ENCODE measurements at places on chromosomes 3 and 15.

- no peak for DNase-seq
Measured at GRCh38 chr15:73225358-73226015, 143.3 kb downstream of the HCN4 start.

DNA sequence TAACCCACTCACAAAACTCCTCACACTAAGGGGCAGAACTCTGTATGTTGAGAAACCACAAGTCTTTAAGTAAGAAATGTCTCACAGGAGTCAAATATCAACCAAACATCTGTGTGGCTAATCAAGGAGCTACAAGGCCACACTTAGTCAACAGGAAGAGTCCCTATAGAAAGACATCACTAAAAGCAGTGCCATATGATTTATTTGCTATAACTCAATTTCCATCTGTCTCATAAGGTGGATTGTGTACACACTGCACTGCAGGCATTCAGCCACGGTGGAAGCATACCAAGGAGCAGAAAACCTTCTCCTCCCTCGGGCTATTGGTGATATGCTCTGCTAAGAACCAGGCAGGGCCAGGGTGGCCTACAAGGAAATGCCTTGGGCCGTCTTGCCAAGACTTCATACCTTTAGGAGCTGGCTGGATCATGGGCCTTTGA is 197.6 kb upstream of the CFAP20DC start:
- DNase-seq = no peak

DNA sequence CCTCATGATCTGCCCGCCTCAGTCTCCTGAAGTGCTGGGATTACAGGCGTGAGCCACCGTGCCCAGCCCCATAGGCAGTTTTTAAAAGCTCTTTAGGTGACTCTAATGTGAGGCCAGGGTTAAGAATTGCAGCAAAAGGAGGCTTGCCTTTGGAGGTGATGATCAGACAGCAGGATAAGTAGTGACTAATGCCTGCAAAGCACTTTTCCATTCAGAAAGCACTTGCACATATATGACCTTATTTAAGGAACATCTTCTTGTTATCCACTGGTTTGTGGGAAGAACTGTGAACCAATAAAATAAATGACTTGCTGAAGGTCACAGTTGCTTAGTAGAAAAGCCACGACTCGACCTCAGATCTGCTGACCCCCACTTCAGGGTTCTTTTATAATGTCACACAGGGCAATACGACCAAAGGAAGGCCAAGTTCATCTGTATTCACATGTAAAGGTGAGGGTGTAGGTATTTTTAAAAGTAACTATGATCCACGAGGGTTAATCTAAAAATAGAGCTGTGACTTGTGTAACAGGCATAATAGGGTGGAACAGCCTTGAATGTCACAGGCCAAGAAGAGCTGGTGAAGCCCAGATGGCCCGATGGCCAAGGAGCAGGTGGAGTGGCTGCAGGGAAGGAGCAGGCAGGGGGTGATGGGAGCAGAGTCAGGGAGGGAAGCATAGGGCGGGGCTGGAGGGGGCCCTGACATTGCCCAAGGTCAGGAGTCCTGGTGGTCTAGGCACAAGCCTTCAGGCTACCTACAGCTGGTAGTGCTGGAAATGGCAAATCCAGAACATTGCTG is 24.4 kb downstream of the LARP6 start:
- DNase-seq = no peak

DNA sequence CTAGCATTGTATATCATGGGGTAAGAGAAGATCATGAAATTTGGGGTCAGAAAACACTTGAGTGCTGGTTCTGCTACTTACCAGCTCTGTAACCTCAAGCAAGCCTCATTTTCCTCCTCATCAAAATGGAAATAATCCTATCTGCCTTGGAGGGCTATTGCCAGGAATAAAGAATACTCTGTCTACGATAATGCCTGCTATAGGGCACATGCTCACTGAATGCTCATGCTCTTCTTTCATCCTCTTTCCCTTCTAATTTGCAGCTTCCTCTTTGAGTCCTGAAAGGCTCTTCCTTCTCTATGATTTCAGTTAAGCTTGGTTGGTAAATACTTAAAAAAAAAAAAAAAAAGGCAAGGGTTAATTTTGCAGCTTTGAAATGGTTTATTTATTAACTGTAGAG is 12.8 kb downstream of the RTP1 start:
- DNase-seq = no peak

DNA sequence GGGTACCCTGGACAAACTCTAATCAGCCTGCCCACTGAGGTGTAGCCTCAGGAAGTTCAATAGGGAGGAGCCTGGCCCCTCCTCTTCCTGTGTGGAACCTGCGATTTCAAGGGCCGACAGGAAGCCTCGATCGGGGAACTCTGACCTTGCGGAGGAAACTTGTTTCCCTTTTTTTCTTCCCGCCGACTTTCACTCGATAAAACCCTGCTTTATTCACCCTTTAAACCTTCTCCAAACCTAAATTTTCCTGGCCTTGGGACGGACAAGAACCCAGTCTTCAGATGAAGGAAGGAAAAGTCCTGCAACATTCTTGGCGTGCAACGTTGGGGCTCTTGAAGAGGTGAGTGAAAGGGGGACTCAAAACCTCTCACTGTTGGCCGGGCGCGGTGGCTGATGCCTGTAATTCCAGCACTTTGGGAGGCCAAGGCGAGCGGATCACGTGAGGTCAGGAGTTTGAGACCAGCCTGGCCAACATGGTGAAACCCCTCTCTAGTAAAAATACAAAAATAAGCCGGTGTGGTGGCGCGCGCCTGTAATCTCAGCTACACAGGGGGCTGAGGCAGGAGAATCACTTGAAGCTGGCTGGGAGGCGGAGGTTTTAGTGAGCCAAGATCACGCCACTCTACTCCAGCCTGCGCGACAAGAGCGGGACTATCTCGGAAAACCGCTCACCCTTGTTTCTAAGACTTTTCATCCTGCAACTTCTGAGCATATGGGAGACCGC is 208.2 kb downstream of the ZNF385D start:
- DNase-seq = no peak

DNA sequence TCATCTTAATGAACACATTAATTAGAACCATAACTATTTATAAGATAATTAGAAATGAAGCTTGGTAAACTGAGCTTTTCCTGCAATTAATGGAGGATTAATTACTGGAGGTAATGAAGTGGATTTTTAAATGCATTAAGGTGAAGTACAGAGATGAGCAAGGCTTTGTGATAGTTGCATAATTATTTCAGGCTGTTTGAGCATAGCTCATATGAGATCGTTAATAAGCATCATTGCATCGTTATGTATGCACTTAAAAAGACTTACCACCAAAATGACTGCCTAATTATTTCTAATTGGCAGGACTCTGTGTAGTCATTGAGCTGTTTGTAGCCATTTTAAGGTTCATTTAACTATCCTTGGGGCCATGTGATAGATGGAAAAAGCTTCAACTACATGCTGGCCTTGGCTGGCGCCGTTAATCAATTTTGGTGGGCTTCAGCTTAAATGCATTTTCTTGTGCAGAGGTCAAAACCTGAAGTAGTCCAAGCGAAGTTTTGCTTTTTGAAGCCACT is 55.3 kb downstream of the RSRC1 start:
- no peak for DNase-seq

DNA sequence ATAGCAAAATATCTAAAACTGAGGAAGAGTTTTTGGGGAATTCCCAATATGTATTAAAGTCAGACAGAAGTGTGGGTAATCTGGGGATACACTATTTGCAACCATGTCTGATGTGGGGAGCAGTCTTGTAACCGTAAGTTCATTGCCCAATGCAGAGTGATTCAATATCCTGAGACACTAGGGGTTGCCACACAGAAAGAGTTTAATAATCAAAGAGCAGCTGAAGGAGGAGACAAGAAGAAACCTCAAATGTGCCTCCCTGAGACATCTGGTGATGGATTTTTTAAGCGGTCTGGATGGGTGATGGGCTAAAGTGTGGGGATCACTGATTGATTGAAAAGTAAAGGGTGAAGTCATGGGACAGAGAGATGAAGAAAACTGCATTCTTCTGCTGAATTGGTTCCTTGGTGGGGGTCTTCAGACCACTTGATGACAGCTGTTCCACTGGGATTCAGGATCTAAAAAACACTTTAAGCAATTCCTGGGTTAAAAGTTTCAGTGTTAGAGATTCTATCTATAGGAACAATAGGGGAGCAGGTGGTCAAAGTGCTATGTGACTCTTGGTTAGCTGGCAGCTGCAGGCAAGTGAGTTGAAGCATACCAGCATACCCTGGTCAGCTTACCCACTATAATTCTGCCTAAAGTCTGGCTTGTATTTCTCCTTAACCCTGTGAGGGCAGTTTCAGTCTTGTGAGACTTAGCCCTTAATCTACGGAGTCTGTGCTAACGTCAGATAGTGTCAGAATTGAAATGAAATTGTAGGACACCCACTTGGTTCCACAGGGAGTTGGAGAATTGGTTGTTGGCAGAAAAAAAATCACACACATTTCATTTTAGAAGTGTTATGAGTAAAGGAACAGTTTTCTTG is 425.9 kb upstream of the TGFBR2 start:
- peak; percentile 81 for DNase-seq

- DNase-seq = peak; percentile 30
Measured at GRCh38 chr3:125480656-125481374, 39.2 kb downstream of the SNX4 start.

GRCh38 chr3:158666416-158666815 is 6.0 kb downstream of the LXN start:
- no peak for DNase-seq

DNA sequence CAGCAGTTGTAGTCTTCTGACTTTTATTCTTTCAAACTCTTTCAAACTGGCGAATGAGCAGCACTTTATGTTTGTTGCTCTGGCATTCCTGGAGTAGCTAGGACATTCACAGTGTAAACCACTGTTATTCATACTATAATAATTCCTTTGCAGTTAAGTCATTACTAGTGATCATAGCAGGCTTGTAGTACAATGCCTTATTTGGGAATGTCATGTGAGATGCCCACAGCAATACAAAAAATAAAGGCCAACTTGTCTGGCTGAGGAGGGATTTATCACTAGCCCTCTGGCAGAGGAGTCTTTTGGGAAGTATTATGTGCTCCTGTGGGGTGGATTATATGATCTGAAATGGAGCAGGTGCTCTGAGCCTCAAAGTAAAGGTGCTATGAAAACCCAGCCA is 197.2 kb downstream of the VGLL3 start:
- no peak for DNase-seq

DNA sequence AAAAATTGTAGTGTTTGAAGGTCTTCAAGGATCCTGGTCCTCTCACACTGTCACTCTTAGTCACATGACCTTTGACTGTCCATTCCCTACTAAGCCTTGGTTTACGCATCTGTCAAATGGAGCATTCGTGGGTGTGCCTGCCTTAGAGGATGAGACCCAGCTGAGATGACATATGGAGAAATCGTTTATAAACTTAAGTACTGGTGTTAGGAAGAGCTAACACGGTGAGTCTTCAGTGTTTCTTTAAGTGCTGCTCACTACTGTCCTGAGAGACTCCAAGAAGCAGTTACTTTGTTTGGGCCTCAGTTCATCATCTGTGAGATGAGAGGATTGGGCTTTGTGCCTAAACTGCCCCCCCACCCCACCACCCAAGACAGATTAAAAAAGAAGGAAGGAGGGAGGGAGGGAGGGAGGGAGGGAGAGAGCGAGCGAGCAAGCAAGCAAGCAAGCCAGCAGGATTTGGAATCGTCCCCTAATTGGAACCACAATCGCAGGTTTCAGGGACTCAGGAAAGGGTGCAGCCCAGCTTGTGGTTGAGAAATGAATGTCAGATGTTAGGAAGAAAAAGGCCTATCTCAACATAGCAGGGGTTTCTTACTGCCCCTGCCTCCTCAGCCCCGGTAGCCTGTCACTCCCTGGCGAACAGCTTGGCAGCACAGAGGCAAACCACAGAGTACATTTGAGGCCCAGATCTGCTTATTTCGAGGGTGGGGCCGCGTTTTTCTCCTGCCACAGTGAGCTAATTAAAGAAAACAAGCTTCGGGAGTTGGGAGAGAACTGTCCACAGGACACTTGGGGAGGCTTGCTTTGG is 32.7 kb downstream of the SMAD3 start:
- no peak for DNase-seq

DNA sequence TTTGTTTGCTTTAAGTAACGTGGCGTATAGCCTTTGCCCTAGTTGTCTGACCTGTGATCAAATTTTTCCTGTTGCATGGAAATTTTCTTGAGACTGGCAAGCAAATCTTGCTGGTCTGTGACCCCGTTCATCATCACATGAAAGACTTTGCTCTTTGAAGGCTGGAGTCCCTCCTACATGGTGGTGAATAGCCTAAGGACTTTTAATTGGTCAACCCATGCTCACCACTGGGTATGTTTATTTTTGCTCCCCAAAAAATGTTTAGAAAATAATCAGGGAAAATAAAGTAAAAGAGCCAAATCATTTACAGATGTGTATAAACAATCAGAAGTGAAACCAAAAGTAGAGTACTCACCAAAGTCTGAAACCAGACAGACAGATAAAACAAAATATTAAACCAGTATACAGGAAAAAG is 1075.3 kb upstream of the ALCAM start:
- DNase-seq = no peak

DNA sequence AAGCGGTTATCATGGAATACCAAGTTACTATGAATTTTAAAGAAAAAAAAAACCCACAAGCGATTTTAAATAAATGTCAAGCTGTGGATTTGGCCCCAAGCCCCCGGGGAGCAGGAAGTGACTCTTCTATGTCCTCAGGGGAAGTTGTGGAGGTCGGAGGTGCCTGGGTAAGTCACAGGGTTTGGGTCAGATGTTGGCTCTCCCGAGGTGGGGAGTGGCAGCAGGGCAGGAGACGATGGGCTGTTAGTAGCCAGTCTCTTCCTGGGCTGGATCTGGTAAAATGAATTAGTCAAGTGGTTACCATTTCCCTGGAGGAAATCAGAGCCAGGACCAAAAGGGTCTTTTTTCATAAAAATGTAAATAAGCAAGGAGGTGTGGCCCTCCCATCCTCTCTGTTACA is 316.7 kb downstream of the TLE3 start:
- peak; percentile 60 for DNase-seq

- DNase-seq = no peak
Measured at GRCh38 chr3:48245136-48245535, 4.2 kb downstream of the ZNF589 start.

DNA sequence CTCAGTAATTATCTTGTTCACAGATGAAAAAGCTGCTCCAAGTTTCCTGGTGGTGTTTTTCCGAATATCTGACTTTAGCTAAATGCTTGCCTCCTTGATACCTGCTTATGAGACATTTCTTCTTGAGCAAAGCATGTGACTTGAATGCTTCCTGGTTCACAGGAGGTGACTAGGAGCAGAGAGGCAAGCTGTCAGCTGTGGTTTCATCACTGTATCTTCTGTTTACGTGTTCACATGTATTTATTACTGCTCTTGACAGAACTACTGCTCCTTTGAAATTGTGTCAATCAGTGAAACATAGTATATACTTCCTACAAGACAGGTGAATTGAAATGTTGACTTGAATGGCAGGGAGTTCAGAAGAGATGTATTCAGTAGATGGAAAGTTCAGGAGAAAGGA is 8.9 kb upstream of the SPPL2A start:
- DNase-seq = peak; percentile 6

GRCh38 chr3:52451237-52452083 is 2.4 kb downstream of the TNNC1 start:
- no peak for DNase-seq

All from suppressor macrophage (primary cell).